Fibroblast of lung (primary cell): ENCODE measurements at places on chromosomes 5 and 9. TPM values are rescaled to one million over a fixed set of nuclear protein-coding genes. Genes with fewer than 3 reads are reported as not detected.

The IFNK gene
- not detected in 2 replicates for total RNA-seq

DNA sequence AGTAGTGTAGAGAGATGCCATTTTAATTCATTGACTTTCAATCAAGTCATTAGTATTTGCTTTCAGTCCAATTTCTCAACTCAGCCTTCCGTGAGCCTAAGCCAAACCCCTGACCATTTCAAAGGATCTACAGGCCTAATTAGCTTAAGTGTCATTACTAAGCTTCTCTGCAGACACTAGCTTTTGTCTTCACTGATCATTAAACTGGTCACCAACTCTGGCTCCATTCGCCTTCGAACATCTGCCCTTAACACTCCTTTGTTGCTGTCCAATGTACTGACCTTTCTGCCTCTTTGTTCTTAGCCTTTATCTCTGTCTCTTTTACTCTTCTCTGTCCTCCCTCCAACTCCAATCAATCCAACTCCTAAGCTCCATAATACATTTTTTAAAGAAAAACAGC, 299.3 kb downstream of the DIRAS2 start:
- no peak for DNase-seq

The EFNA5 gene
- 1.8 and 3.5 TPM in 2 replicates for total RNA-seq

- DNase-seq, result peak; percentile 65
Measured at GRCh38 chr5:84088996-84089395, 295.7 kb downstream of the EDIL3 start.

DNA sequence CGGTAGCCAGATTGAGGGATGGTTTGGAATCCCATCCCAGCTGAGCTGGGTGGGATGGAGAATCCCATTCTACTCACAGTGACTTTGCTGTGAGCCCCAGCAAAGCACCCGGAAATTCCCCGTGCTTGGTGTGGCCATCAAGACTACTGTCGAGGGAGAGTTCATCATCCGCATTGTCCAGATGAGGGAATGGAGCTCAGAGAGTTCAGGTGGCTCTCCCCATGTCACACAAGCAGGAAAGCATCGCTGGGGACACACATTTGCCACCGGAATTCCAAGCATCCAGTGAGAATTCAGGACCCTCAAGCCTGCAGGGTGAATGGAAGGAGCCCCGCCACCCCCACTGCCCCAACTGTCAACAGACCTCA, 54.4 kb downstream of the HRH2 start:
- no peak for DNase-seq

The OGN gene
- total RNA-seq, result 1.3 and 6.2 TPM in 2 replicates

- peak; percentile 27 for DNase-seq
Measured at GRCh38 chr9:137694962-137695875, 76.4 kb downstream of the EHMT1 start.

The FIBCD1 gene
- total RNA-seq, result 7.3 and 9.8 TPM in 2 replicates

DNA sequence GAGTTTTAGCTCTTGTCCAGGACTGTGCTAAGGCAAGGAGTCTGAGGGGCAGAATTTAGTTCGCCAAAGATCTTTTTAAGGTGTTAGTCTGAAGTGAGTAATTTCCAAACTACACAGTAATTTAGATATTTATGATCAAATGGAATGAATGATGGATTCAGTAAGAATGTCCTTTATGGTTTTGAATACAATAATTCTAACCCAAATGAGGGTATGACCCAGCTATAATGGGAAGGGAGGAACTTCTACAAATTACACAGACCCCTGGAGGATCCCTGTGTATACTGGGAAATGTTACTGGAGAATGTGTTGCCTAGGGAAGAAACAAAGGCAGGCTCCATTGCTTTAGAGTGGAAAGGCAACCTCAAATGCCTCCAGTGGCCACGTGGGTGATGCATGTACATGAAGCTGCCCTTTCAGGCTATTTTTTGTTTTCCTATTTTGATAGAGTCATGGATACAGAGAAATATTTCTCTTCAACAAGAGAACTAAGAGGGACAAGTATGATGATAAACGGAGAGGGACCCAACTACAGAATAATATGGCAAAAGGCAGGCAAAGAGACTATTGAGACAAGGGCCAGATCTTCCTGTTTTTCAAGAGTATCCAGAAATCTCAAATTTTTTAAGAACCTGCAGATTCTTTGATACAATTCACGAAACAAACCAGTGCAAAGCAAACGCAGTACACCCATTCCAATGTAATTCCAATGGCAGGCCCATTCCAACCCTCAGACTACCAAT, 25.4 kb downstream of the SLC1A3 start:
- no peak for DNase-seq

GRCh38 chr9:131839281-131840084, 99.6 kb upstream of the RAPGEF1 start:
- peak; percentile 51 for DNase-seq

The TAF11L2 gene
- total RNA-seq, result not detected in 2 replicates

DNA sequence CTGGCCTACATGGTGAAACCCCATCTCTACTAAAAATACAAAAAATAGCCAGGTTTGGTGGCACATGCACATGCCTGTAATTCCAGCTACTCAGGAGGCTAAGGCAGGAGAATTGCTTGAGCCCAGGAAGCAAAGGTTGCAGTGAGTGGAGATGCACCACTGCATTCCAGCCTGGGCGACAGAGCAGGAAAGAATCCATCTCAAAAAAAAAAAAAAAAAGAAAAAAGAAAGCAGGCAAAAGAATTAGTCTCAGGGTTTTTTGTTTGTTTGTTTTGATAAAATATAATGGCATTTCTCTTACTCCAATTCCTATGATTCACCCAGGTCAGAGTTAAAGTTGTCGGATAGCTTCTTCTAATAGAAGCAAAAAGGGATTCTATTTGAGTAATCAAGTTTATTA, 67.0 kb upstream of the ATG10 start:
- DNase-seq, result no peak

- peak; percentile 57 for DNase-seq
Measured at GRCh38 chr9:127854184-127854806, at the start of gene ENG. Gene ENG (minus strand): TSS chr9:127854658. CDS start chr9:127854355, 303 bp downstream.

GRCh38 chr5:43564289-43564850, 7.5 kb upstream of the PAIP1 start:
- DNase-seq, result no peak

- DNase-seq, result peak; percentile 18
Measured at GRCh38 chr9:37503736-37504135, 18.0 kb downstream of the POLR1E start.

- DNase-seq, result no peak
Measured at GRCh38 chr5:32559411-32559810, 25.9 kb upstream of the SUB1 start.

The MROH2B gene
- total RNA-seq, result not detected in 2 replicates

- peak; percentile 88 for DNase-seq
Measured at GRCh38 chr5:36457511-36458270, 148.7 kb upstream of the SLC1A3 start.

The BTNL9 gene
- not detected in 2 replicates for total RNA-seq

GRCh38 chr9:131708226-131709002, 31.5 kb downstream of the RAPGEF1 start:
- DNase-seq, result no peak

DNA sequence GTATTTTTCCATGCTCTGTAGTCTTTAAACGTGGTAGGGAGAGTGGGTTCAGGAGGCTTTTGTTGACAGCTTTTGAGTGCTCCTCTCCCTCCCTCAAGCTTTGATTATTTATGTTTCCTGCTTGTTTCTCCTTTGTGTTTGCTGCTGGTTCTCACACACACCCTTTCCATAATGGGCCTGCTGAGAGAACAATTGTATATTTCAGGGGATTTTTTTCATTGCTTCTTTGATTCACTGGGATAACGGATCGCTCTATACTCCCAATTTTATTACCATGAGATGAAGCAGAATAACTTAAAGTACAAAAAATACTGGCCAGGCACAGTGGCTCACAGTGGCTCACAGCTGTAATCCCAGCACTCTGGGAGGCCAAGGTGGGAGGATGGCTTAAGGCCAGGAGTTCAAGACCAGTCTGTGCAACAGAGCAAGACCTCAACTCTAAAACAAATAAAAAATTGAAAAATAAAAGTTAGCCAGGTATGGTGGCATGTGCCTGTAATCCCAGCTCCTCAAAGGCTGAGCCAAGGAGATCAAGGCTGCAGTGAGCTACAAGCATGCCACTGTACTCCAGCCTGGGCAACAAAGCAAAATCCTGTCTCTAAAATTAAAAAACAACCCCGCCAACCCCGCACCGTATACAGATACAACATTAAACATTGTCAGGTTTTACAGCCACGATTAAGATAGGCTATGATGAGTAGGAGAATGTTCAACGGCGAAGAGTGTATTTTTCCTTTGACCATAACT, 66.9 kb downstream of the USP20 start:
- no peak for DNase-seq
